Panc1 (cell line): ENCODE measurements at places on chromosomes 11 and 22.

- no peak for DNase-seq
These were observed at the start of gene ZFTA for GRCh38 chr11:63768237-63769041. Gene ZFTA (minus strand): TSS chr11:63768775. CDS start chr11:63768622, 153 bp downstream.

GRCh38 chr11:117819096-117820040, 5.2 kb downstream of the FXYD2 start:
- no peak for DNase-seq

DNA sequence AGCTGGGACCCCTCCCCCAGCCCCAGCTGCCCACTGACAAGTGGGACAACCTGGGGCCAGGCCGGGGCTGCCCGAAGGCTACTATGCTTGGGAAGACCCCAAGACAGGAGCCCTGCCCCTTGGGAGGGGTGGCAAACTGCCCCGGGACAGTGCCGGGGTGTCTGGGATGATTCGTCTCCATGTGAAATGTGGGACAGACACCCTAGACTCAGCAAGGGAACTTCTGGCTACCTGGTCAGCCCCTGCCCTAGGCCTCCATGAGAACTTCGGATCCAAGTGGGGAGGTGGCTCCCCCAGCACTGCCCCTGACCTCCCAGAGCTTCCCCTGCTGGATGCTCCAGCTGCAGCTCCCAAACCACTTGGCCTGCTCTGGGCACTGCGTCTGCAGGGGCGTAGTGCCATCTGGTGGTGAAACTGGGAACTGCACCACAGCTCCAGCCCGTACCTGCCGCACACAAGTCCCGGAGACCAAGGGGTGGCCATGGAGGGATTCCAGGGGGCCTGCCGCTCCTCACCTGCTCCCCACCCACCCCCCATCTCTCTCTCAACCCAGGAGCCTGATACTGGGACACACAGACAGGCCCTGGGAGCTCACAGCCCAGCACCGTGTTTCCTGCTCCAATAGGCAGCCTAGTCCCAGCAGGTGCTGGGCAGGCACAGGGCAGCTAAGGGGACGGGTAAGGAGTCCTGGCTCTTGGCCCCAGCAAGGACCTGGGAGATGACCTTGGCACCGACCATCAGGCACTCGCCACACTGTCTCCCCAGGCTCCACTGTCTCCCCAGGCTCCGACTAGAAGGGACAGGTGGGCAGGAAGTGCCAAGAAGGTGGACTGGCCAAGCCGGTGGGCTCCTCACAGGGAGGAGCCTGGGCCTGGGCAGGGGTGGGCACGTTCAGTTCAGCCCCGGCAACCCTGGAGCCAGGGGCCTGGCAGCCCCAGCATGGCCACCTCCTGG, 194.1 kb downstream of the IGLL1 start:
- DNase-seq = peak; percentile 64

GRCh38 chr11:120707098-120707497, 195.6 kb downstream of the GRIK4 start:
- DNase-seq = no peak

- DNase-seq = no peak
These were observed 29.6 kb downstream of the MARK2 start for GRCh38 chr11:63868399-63869064.

- DNase-seq = no peak
These were observed 84.6 kb upstream of the PHOX2A start for GRCh38 chr11:72328366-72329224.

DNA sequence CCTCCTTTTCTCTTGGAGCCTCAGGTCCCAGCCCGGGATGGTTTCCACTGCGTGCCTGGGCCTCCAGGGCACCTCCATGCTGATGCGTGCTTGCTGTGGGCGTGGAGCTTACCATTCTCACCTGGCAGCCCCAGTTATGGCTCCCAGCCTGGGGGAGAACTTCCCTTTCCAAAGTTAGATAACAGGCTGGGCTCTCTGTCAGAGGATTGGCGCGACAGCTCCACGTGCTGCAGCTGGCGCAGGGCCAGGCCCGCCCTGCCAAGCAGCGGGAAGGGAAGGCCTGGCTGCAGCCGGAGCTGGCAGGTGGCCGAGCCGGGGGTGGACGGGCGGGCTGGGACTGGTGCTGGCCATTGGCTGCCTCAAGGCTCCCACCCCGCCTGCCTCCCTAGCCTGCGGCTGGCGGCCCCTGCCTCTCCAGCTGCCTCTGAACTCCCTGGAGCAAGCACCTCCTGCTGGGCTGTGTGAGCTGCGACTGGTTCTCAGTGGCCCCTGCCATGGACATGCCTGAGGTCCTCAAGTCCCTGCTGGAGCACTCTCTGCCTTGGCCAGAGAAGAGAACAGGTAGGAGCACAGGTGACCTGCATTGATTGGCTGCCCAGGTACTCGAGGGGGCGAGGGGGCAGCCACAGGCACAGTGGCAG, 14.6 kb upstream of the TEF start:
- DNase-seq = no peak

DNA sequence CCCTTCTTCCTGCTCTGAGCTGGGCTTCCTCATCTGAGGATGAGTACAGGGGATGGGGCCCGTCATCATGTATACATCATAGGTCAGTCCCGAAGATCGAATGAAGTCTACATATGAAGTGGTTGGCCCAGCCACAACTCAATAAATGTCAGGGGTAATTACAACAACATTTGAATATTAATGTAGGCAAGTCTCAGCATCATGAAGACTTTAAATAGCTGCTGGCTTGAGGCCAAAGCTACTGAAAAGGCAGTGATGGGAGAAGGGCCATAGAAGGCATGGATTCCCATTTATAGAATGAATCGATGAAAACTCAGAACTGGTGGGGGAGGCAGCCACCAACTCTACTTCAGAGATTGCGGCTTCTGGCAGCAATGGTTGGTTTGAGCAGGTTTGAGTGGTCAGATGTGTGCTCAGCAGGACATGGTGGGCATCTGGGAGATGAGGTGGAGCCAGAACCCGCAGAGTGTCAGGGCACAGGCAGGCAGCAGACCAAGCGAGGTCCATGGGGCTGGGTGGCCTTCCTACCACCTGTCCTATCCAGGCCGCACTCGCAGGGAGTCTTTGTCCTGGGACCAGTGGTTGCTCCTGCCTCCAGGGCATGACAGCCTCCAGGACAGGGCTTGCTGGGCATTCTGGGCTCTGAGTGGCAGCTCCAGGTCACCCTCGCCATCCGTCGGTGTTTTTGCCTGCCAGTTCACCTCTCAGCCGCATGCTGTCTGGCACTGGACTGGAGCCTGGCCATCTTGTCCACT, 919.1 kb downstream of the TBC1D22A start:
- no peak for DNase-seq

GRCh38 chr22:24550902-24551435, 4.0 kb downstream of the GUCD1 start:
- no peak for DNase-seq

- DNase-seq = no peak
These were observed 85.9 kb upstream of the GRK3 start for GRCh38 chr22:25478528-25478927.

GRCh38 chr11:2561696-2562581, 117.1 kb downstream of the KCNQ1 start:
- no peak for DNase-seq

GRCh38 chr11:66418168-66418985, 2.5 kb upstream of the NPAS4 start:
- DNase-seq = peak; percentile 51

DNA sequence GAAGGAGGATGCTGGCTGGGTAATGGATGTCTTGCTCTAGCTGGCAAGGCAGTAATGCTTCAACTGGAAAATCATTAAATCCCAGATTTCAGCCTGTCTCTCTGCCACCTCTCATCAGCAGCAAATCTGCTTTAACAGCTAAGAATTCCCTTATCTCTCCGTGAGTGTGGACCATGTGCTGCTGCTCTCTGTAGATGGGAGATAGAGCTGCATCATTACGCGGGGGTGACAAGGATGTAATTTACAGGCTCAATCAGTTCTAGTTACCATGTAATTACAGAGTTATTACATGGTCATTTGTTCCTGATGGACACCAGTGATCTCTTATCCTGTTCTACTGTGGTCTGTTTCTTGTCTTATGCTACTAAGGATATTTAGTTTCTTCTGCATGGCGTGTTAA, 665.4 kb downstream of the NTM start:
- DNase-seq = no peak

DNA sequence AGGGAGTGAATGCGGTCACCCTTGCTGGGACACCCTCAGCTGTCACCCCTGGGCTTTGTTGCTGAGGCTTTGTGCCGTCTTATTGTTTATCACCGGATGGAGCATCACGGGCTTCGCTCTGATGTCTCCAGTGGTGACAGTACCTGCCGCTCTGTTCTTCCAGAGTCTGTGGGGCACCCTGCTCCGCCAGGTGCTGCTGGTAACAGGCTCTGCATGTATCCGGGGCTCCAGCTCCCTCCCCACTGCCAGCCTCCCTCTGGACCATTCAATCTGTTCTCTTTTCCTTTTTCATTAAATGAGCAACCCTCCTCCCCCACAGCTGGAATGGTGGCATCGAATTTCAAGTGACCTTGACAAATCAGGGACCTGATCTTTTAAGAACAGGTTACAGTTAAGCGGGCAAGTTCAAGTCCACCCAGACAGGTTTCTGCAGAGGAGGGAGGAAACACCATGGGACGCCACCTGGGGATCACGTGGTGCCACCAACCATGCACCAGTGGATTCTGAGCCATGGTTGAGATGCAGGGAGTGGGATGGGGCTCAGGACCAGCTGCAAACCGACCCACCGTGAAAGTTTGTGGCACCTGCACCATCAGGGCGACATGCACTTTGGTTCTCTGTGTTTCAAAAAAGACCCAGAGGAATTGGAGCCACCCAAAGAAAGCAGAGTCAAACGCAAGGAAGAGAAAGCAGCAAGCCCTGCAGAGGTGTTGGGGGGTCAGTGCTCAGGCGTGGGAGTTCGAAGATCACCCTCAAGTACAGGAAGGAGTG, 89.3 kb downstream of the BCR start:
- DNase-seq = no peak

- DNase-seq = no peak
These were observed 1149.1 kb upstream of the RAG2 start for GRCh38 chr11:37747121-37747520.

GRCh38 chr11:79390477-79390876, 50.4 kb downstream of the TENM4 start:
- no peak for DNase-seq

DNA sequence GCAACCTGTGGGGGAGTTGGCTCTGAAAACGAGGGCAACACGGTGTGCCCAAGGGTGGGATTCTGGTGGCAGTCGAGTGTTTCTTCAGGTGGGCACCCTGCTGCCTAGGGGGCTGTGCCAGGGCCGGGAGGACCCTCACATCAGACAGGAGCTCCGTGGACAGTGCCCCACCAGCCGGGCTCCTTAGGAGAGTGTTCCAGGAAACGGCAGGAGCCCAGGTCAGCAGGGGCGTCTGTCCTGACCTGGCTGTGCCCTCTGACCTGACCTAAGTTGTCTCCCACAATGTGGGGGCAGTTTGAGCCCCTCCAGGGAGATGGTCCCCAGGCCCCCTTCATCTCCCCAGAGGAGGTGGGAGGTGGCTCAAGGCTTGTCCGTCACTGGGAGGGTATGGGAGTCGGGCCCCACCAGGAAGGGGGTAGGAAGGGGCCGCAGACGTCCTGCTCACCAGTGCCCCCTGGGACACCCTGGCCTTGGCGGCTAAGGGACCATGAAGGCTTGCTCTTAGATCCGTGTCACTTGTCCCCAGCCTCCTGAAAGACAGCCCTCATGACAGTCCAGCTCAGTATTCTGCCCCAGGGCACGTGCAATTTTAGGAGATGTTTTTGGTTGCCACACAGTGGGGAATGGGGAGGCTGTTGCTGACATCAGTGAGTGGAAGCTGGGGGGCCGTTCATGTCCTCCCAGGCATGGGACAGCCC, 32.2 kb upstream of the GAL start:
- DNase-seq = no peak

GRCh38 chr22:46007848-46008261, 30.9 kb upstream of the WNT7B start:
- DNase-seq = no peak

GRCh38 chr11:105202844-105203548, 63.4 kb upstream of the CARD18 start:
- no peak for DNase-seq

DNA sequence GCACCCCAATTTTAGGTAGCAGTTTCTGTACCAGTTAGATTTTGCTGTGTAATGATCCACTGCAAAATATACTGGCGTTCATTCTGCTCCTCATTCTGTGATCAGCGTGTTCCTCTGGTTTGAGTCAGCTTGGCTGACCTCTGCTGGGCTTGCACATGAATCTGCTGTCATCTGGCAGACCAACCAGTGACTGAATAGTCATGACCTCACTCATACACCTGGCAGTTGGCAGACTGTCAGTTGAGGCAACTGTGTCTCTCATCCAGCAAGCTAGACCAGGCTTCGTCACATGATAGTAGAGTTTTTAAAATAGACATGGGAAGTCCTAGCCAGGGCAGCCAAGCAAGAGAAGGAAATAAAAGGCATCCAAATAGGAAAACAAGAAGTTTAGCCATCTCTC, 316.3 kb upstream of the LARGE1 start:
- no peak for DNase-seq
